ENCODE measurements at places on chromosomes 4 and X.

DNA sequence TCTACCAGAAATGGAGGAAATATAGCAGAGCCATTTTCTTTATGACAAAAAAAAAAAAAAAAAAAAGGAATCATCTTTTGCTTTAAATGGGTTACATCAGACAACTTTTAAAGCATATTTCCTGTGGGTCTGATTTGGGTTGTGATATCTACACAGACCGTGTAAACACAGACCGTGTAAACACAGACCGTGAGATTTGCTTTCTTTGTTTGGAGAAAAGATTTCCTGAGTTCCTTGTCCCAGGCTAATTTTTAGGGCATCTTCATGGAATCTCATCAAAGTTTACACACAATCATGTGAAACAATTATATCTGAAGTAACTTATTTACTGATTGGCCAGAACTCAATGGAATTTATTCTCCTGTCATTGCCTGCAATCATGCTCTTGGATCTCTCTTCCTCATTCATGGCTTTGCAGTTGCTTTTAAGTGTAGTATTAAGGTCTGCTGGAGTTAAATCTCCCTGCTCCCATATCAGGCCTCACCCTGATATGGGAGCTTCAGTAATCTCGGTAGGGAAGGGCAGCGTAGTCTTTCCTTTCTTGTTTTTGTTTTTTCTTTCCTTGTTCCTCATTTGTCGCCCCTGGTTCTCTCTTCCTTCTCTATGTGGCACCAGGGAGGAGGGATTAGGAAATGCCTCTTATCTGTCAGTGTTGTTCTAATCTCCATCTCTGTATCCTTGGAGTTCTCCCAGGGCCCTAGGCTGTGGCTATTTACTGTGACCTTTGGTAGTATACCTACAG, 248.6 kb upstream of the JADE1 start:
- DNase-seq, result no peak

- no peak for DNase-seq
Observed at GRCh38 chr4:83247415-83248357, 36.9 kb downstream of the COQ2 start.

GRCh38 chrX:116111934-116112595, 58.5 kb upstream of the AGTR2 start:
- no peak for DNase-seq

- DNase-seq, result no peak
Observed at GRCh38 chr4:6299875-6300274, 30.2 kb downstream of the WFS1 start.

GRCh38 chr4:37471093-37471492, 215.1 kb downstream of the RELL1 start:
- DNase-seq, result no peak

DNA sequence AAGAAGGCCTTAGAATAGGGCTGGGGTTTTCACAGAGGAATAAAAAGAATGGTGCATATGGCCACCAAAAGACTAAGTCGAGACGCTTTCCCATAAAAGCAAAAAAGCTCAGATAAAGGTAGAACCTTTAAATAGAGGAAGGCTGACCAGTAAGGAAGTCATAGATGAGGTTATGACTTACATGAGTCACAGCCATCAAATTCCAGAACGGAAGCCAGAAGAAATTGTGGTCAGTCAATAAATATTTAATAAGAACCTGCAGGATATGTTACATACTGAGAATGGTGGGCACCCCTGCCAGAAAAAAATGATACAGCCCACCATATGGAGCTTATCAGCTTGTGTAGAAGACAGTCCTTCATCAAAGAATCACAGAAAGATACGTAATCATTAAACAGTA, 120.1 kb downstream of the MANBA start:
- no peak for DNase-seq

GRCh38 chr4:110198049-110198434, 373 bp downstream of the ELOVL6 start:
- no peak for DNase-seq

DNA sequence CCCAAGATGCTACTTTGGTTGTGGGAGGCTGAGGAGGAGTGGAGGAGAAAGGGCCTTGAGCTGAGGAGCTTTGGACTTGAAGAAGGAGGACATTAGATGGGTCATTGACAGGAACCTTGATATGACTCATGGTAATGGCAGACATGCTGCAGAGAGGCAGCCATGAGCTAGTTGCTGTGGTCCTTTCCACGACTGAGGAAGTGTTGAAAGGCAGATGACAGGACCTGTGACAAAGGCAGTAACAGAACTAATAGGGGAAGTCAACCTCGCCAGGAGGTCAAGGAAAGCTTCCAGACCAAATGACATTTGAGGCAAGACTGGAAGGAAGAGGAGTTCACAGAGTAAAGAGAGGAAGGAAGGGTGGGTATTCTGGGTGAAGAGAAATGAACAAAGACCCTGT, 7.6 kb upstream of the XPNPEP2 start:
- DNase-seq, result no peak

DNA sequence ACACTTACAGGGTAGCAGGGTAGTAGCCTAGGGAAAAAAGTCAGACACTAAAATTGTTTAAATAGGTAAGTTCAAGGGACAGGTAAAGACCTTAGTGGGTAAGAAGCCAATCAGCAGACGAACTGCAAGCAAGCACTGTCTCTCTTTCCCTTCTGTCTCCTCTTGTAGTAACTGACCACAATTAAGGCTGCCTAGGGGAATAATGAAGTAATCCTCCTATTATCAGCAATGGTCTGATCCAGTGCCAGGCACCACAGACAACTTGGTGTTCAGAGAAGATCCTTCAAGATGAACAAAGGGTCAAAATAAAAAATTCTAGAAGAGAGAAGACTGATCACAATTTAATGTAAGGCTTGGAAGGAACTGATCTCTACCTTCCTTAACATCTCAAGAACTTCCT, 62.9 kb downstream of the ELOVL6 start:
- DNase-seq, result no peak

- no peak for DNase-seq
Observed at GRCh38 chr4:187268940-187269339, 545.3 kb upstream of the FAT1 start.

GRCh38 chr4:3368334-3368733, 73.4 kb upstream of the HGFAC start:
- no peak for DNase-seq

DNA sequence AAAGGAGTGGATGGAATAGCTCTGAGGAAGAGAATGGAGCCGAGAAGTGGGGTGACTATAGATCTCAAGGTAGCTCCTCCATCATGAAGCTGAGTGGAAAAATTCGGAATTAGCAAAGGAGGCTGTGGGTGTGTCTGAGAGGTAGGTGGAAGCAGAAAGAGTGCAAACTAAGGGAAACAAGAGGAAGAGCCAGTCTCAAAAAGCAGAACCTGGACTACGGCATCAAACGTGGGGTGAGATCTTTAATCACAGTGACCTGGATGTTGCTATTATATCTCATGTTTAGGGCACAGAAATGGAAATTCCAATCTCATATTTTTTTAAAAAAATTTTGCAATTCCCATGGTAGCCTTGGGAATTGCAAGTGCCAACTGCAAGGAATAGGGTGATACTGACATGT, 162.5 kb upstream of the RASGEF1B start:
- DNase-seq, result no peak

GRCh38 chr4:24856586-24856985, 56.3 kb downstream of the CCDC149 start:
- no peak for DNase-seq

GRCh38 chr4:84846985-84847384, 119.5 kb downstream of the WDFY3 start:
- no peak for DNase-seq

DNA sequence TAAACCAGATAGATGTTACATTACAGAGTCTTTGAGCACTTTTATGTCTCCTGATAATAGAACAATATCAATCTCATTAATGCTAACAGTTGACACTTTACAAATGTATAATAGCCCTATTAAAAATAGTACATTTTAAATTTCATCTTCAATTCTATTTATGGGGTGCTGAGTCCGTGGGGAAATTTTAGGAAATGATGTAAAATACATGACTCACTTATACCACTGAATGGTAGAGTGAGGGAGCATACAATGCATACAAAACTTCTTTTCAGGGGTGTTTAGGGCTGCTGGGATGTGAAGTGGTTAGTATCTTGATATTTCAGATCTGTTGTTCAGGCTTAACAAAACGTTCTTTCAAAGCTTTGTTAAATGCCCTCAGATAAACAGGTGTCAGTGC, 696.2 kb downstream of the TRAM1L1 start:
- DNase-seq, result no peak

GRCh38 chrX:40237731-40238178, 140.0 kb upstream of the BCOR start:
- DNase-seq, result no peak

DNA sequence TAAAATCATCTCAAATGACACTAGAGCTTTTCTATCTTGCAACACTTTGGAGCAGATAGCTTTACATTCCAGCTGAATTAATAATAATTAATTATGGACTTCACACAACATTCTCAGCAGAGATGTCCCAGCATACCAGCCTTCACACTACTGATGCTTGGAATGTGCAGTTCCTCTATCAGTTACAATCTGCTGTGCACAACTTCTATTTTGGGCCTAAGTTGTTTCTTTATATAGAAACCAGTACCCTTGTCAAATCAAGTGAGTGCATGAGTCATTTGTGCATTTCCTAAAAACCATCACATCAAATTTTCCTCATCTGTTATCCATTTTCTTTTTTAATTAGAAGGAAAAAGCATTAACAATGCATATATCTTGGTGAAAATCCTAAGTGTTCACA, 8.8 kb upstream of the RASL11B start:
- DNase-seq, result no peak

DNA sequence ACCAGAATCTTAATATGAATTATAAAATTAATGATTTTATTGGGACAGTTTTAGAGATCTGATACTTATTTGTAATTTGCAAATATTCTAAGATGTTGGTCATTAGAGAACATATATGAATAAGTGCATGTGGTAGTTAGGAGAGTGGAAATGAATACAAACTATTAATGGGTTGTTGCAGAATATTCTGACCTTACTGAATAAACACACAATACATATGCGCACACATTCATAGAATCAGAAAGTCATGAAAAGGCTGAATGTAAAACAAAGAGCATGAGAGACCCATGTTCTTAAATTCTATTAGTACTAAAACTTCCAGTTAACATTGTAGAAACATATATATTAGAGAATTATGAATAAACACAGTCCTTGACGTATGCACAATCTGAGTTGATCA, 301.7 kb upstream of the TRAM1L1 start:
- DNase-seq, result no peak

DNA sequence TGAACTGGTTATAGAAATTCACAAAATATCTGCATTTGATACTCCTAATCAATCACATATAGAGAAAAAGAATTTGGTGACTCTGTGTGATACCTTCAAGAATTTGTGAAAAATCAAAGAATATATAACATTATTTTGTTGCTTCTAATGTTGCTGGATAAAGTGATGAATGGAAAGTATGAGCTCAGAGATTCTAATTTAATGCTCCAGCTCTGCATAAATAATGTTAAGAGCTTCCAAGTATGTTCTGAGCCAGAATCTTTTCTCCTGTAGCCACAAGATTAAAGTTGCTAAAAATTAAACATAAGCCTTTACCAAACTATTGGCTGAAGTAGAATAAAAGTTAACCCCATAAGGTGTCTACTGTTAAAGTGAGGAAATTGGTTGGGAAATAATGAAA, 294.7 kb upstream of the CT83 start:
- DNase-seq, result no peak

GRCh38 chr4:67909905-67910584, 26.2 kb upstream of the TMPRSS11D start:
- DNase-seq, result no peak

- peak; percentile 14 for DNase-seq
Observed at GRCh38 chrX:33434256-33435092, 223.1 kb upstream of the DMD start.

DNA sequence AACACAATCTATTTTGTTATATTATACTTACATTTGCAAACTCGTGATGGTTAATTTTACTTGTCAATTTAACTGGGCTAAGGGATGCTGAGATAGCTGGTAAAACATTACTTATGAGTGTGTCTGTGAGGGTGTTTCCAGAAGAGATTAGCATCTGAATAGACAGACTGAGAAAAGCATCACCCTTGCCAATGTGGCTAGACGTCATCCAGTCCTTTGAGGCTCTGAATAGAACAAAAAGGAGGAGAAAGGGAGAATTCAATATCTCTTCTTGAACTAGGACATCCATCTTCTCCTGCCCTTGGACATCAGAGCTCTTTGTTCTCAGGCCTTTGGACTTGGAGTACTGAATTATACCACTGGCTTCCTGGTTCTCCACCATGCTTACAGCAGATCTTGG, 154.6 kb downstream of the EPHA5 start:
- no peak for DNase-seq

DNA sequence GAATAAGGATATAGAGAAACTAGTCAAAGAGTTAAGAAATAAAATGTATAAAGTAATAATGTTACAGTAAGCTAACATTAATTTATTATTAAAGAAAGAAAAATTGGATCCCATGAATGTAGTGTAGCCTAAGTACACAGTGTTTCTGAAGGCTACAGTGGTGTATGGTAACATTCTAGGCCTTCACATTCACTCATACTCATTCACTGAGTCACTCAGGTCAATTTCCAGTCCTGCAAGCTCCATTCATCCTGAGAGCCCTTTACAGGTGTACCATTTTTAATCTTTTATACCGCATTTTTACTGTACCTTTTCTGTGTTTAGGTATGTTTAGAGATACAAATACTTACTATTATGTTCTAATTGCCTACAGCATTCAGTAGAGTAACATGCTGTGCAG, 120.6 kb upstream of the AGA start:
- no peak for DNase-seq

DNA sequence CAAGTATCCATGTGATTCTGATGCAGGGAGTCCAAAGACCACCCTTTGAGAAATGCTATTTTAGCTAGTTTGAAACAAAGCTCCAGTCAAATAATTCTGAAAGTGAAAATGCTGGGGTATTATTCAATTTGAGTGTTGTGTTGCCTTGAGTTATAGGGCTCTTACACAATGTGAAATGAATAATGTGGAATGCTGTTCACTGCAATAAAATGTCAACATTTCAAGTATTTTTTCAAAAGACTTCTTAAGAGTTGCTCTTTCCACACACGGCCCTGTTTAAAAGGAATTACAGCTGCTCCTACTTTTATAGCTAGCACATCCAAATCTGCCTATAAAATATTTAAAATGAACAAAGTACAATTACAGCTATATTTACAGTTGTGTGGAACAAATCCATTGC, 27.5 kb upstream of the PLS3 start:
- no peak for DNase-seq

GRCh38 chr4:152264106-152264505, 271.8 kb downstream of the FBXW7 start:
- no peak for DNase-seq

Measured in COR-L47 (cell line).